D341Med (cell line): ENCODE measurements at places on chromosomes 13 and 19.

DNA sequence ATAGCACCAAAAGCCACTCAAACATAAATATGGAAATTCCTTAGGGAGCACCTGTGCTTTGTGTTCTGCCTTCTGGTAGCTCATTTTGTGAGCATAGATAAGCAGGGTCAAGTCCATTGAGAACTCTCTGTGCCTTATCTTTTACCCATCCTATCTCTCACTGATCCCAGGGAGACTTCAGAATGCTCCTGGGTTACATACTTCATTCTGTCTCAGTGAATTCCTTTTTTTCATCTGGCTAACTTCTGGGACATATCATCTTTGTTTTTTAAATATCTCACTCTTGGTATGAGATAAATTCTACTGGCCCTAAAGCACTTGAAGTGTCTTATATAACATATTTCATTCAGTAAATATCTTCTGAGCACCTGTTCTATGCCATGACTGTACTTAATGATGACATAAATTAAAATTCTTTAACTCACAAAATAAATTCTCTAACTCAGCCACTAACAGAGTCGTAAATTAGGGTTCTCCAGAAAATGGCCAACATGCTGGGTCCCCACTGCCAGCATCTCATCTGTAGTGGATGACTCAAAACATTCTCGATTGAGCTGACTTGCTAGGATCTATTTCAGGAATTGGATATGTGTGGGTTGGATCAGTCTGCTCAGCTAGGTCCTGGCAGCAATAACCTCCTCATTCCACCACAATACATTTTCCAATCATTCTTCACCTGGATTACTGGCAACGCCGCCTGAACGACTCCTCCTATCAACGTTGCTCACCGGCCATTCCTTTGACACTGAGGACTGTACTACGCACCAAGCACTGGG, 170.2 kb downstream of the FOXO1 start:
- no peak for DNase-seq

DNA sequence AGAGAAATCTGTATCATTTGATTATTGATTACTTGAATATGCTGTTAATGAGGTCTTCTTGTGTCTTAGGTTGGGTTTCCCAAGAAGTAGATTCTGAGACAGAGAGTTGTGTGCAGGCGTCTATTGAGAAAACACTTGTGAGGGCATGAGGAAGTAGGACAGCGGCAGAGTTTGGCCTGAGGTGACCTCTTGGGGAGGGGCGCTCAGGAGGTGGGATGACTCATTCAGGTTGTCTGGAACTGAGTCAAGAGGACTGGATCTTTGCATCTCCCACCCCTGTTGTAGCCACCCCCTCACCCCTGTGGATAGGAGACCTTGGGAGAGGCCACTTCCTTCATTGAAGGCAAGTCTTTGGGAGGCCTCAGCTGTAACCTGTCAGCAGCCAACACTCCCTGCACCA, 35.2 kb upstream of the WDFY2 start:
- no peak for DNase-seq

- DNase-seq: no peak
Measured at GRCh38 chr13:74662905-74663304, 528.7 kb upstream of the KLF12 start.

DNA sequence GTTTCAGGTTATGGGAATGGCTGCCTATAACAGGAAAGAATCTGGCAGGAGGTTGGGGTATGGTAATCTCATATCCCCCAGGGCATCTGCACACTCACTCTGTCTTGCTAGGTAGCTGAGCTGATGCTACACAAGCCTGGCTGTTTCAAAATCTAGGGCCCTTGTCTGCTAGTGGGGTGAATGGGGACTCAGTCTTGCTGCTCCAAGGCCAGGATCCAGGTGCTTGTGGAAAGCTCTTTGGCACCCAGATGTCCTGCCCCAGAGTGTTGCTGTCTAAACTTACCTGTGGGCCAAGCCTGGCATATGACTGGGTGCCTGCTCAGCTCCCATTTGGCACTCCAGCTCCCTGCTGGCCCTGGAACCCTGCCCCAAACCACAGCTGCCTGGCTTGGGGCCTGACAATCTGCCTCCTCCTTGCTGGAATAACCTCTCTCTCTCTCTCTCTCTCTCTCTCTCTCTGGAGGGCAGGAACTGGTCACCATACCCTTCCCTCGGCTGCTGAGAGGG, 158.1 kb upstream of the TSC22D1 start:
- DNase-seq: no peak

- DNase-seq: no peak
Measured at GRCh38 chr13:73676550-73677047, 457.6 kb downstream of the KLF12 start.

DNA sequence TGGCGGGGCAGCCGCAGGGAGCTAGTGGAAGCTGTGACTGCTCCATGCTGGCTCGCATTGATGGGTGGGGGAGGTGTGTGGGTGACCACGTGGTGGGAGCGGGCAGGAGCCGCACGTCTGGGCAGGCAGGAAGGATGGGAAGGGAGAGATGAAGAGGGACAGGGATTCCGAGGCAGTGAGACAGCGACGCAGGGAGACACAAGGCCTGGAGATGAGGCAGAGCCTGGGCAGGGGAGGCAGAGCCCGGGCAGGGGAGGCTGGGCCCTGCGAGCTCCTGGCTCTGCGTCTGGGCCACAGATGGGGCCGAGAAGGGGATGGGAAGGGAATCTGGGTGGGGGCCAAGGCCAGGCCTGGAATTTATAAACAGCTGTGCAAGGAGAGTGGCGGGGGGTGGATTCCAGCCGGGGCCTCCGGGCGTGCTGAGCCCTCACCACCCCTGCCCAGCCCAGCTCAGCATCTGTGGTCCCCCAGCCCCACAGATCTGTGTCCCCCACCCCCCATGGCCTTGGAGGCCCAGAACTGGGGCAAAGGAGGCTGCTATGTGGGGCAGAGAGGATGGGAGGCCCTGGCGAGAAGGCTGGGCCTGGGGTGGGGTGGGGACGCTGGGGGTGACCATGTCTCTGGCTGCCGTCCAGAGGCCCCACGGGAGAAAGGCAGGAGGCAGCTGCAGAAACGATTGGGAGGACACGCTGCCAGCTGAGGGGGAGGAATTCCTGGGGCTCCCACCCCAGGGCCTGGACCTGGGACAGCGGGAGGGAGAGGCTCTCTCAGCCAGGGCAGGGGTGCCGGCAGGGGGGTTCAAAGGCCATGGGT, 6.0 kb downstream of the EHD2 start:
- peak; percentile 86 for DNase-seq

- no peak for DNase-seq
Measured at GRCh38 chr13:96994017-96994857, at the start of gene OXGR1. TSS of gene OXGR1 (minus strand) at chr13:96994476. CDS start at chr13:96987759, 6,717 bp downstream.

- DNase-seq: no peak
Measured at GRCh38 chr13:76383676-76384461, 502.3 kb downstream of the KCTD12 start.

GRCh38 chr13:65911546-65912193, 1318.5 kb downstream of the PCDH9 start:
- no peak for DNase-seq

DNA sequence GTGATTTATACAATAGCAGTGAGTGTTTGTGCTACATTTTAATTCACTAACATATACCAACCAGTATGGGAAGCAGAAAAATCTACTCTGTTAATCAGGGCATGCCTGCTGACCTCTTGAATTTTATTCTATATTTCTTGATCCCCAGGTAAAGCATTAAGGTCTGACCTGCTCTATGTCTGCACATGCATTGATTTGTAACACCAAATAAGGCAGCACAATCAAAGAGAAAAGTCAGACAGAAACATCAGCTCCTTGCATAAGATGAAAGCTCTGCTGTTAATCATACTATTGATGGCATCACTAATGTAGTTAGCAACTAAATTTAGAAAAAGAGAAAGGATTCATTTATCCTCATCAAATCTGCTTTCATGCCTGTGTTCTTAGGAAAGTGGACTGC, 2744.8 kb upstream of the PCDH20 start:
- no peak for DNase-seq

- DNase-seq: peak; percentile 48
Measured at GRCh38 chr13:78596399-78596735, 7.0 kb downstream of the POU4F1 start.

- no peak for DNase-seq
Measured at GRCh38 chr13:85163063-85163462, 636.2 kb downstream of the SLITRK6 start.

DNA sequence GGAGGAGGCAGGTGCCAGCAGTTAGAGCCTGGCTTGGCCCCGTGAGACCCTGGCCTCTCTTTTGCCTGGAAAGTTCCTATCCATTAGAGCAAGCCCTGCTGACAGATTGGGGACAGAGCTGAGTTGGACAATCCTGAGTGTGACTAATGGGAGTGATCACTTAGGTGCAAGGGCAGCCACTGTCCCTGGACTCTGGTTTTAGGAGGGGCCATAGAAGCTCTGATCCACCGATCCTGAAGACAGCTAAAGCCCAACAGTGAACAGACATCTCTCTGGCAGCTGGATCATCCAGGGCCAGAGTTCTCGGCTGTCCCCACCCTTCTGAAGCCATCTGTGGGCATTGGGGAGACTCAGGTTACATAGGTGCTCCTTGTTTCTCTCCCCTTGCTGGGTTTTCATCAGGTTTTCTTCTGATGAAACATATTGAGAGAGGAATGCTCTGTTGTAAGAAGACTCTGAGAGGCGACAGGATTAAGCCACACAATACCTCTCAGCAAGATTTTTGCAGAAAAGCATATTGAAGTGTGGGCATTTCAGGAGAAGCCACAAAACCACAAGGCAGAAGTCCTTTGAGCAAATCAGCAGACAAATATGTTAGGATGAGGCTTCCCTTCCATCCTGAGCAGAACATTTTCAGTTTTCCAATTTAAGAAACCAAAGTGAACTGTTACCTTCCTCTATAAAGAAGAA, 288.0 kb upstream of the MAB21L1 start:
- DNase-seq: no peak

DNA sequence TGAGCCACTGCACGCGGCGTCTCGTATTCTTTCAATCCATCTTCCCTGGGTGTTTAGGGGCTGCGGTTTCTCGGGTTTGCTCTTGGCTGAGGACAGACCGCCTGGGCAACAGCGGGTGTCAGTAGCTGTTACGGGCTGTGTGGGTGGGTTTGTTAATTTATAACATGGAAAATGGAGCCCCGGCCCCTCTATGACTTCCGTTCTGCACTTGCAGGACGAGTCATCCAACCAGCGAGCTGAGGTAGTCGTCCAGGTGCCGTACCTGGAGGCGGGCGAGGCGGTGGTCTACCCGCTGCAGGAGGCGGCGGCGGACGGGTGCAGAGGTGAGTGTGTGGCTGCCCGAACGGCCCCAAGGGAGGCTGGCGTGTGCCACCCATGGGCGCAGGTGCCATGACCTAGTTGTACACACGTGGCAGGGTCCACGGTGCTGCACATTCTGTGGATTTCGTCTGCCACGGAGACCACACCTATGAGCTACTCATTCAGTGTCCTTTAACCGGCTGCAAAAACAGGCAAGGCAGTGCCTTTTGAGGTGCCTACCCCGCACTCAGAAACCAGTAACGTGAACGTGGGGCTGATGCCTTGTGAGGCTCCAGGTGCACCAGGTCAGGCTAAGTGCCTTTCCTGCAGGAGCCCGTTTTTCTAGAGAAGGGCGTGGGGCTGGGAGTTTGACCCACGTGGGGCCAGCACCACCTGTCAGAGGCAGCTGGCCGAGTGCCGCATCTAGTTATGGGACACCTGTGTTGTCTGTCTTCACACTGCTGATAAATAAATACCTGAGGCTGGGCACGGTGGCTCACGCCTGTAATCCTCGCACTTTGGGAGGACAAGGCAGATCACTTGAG, 10.9 kb downstream of the POLR2E start:
- no peak for DNase-seq

GRCh38 chr13:73656863-73657262, 477.3 kb downstream of the KLF12 start:
- no peak for DNase-seq

GRCh38 chr19:943551-944170, 17.8 kb downstream of the ARID3A start:
- DNase-seq: no peak

- no peak for DNase-seq
Measured at GRCh38 chr13:44223770-44224444, 149.7 kb upstream of the SERP2 start.

DNA sequence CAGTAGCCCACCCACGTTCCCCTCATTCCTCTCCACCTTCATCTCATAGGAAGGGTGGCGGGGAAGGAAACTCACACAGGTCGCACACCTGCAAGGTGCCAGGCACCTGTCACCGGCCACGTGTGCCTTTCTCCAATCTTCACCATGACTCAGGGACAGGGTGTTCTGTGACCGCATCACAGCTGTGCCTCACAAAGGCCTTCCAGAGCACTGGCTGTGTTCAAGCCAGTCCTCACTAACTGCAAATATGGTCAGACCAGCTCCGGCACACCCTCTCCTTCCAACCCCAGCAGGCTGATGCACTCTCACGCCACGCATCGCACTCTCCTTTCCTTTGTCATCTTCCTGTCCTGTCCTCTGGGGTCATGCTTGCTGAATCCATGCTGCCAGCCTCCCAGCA, 415.9 kb downstream of the IRS2 start:
- DNase-seq: no peak

- no peak for DNase-seq
Measured at GRCh38 chr19:40150170-40150569, 41.1 kb upstream of the MAP3K10 start.

DNA sequence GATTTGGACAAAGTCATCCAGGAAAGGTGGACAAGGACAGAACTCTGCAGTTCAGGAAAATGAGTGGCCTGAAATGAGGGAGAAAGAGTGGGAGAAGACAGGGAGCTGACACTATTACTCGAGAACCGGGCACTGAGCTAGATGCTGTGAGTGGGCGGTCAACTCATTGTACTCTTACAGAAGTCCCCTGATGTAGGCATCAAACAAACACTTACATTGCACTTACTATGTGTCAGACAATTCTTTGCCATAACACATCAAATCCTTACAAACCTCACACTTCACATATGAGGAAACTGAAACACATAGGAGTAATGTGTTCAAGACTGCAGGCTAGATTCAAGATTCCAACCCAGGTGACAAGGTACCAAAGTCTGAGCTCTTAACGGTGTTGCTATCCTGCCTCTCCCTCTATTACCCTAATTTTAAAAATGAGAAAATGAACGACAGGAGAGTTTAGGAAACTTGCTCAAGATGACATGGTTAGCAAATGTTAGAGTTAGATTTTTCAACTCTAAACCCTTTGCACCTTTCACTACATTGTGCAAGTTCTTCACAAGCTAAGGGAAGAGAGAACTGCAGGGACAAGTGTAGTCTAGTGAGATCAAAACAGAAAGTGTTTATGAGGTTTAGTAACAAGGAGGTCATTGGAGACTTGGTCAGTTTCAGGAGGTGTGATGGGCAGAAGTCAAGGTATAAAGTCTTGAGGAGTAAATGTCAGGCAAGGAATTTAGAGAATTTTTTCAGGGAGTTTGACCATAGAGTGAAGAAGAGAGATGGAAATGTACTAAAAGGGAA, 4.9 kb upstream of the MEDAG start:
- no peak for DNase-seq

GRCh38 chr13:29196409-29197074, 376.4 kb downstream of the MTUS2 start:
- no peak for DNase-seq

- DNase-seq: peak; percentile 79
Measured at GRCh38 chr19:2016041-2016807, 710 bp upstream of the BTBD2 start.

GRCh38 chr19:27652281-27652680, 1560.7 kb downstream of the UQCRFS1 start:
- DNase-seq: no peak
